ENCODE measurements at places on chromosomes 3 and 15. TPM values are rescaled to one million over a fixed set of nuclear protein-coding genes. Genes with fewer than 3 reads are reported as not detected.

GRCh38 chr3:18556001-18556408 lies 130.9 kb upstream of the SATB1 start:
- H3K4me3 ChIP-seq = no peak overlapping the region
- no peaks in the 10 kb centered on the region for H3K27me3 ChIP-seq
- no peak for DNase-seq
- H3K27ac ChIP-seq = no peak overlapping the region
- no peaks in the 10 kb centered on the region for H3K4me1 ChIP-seq
- H3K36me3 ChIP-seq = no peaks in the 10 kb centered on the region

DNA sequence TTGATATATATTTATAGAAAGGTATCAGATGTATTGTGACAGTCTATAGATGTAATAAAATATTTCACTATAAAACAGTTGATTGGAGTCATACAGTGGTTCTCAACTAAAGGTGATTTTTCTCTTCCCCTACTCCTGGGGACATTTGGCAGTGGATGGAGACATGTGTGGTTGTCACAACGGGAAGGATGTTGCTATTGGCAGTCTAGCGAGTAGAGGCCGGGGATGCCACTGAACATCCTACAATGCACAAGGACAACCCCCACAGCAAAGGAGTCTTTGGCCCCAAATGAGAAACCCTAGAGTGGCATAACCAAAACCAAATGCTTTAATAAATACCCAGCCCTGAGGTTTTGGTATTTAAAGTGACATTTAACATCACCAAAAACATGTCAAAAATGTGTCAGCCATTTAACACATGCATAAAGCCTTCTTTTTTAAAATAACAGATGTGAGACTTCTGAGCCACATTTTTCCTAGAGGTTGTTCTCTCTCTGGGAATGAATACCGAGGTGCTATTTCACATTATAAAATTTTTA lies 367.5 kb downstream of the PTPRG start:
- no peak for DNase-seq
- H3K36me3 ChIP-seq = no peaks in the 10 kb centered on the region
- no peak overlapping the region for H3K4me3 ChIP-seq

- peaks cover 13% of the 10 kb centered on the region for H3K36me3 ChIP-seq
- no peak for DNase-seq
- H3K27me3 ChIP-seq = no peaks in the 10 kb centered on the region
- no peak overlapping the region for H3K4me3 ChIP-seq
Observed at GRCh38 chr3:31699309-31699953, 166.7 kb downstream of the STT3B start.

BNC1 gene
- total RNA-seq = 0.38 TPM

FBLN2 gene
- total RNA-seq = 43.4 TPM

DNA sequence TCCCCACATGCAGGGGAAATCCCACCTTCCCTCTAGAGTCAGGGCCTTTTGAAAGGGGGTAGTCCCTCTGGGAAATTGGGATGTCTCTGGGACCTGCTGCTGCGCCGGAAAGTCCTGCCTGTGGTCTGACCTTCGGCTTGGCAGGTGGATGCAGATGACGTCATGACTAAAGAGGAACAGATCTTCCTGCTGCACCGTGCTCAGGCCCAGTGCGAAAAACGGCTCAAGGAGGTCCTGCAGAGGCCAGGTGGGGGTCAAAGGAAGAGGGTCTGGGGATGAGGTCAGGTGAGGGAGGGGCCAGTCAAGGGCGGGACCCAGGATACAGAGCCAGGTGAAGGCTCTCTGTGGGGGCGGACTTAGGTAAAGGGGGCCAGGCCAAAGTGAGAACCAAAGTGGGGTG lies 16.2 kb downstream of the PTH1R start:
- peaks cover 6% of the 10 kb centered on the region for H3K36me3 ChIP-seq
- no peak for DNase-seq
- peak overlapping the region; percentile 48 for H3K27ac ChIP-seq
- peaks cover 3% of the 10 kb centered on the region for H3K4me1 ChIP-seq
- no peak overlapping the region for H3K4me3 ChIP-seq

IL17RB gene
- total RNA-seq = 27.7 TPM

PLIN1 gene
- total RNA-seq = 2.1 TPM

GABRG3 gene
- not detected for total RNA-seq

DNA sequence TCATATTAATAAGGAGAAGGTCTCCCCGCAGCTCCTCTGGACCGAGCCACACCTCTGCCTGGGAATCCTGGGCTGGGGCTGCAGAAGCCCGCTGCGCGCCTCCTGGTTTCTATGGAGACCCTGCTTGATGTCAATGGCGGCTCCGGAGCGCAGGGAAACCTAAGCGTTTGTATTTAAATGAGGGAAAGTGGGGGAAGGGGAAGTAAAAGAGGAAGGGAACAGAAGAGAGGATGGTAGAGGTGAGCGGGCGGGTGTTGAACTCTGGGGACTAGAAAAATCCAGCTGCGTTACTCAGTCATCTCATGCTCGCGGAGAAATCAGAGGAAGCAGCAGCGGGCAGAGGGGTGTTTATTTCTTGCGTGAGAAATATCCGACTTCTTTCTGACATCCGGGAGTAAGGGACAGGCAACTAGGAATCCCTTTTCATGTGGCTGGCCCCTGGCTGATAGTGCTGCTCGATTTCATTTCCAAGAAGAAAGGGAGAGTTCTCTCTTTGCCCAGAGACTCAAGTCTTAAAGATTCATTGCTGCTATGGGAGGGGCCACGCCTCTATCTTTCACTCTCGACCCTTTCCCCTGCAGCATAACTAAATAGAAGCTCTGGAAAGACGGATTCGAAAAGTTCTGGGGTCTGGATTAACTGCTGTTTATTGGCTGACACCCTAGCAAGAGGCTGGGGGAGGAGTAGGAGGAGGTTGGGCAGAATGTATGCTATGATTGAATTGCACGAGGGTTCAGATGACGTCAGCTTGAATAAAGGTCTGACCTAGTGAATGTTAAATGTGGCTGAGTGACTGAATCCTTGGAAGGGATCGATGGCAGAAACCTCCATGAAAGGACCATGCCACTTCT lies 110.5 kb upstream of the GAP43 start:
- no peak overlapping the region for H3K27ac ChIP-seq
- no peaks in the 10 kb centered on the region for H3K36me3 ChIP-seq
- H3K4me3 ChIP-seq = peak overlapping the region; percentile 65
- H3K4me1 ChIP-seq = no peaks in the 10 kb centered on the region
- H3K27me3 ChIP-seq = no peaks in the 10 kb centered on the region

DNA sequence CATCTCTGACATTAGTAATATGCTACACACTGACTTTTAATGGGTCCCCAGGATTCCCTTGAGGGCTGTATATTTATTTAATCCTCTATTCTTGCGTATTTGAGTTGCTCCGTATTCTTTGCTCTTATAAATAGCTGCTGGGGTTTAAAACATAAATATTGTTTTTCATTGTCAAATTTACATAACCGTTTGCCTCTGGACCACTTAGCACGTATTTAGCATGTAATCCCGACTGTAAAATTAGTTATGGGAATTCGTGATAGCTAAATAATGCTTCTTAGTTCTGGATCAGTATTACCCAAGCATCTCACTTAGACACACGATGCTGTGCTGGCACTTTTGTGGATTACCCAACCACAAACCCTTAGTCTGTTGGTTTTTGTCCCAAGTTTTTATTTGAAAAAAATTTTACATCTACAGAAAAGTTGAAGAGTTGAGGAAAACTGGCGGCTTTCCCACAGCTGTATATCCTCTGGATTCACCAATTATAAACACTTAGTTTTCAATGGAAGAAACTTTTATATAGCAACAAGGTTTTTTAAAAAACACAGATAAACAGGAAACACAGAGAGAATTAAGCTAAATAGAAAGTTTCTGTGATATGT lies 296.8 kb upstream of the TPM1 start:
- no peaks in the 10 kb centered on the region for H3K27me3 ChIP-seq
- peaks cover 3% of the 10 kb centered on the region for H3K36me3 ChIP-seq
- H3K27ac ChIP-seq = no peak overlapping the region
- no peak overlapping the region for H3K4me3 ChIP-seq

DNA sequence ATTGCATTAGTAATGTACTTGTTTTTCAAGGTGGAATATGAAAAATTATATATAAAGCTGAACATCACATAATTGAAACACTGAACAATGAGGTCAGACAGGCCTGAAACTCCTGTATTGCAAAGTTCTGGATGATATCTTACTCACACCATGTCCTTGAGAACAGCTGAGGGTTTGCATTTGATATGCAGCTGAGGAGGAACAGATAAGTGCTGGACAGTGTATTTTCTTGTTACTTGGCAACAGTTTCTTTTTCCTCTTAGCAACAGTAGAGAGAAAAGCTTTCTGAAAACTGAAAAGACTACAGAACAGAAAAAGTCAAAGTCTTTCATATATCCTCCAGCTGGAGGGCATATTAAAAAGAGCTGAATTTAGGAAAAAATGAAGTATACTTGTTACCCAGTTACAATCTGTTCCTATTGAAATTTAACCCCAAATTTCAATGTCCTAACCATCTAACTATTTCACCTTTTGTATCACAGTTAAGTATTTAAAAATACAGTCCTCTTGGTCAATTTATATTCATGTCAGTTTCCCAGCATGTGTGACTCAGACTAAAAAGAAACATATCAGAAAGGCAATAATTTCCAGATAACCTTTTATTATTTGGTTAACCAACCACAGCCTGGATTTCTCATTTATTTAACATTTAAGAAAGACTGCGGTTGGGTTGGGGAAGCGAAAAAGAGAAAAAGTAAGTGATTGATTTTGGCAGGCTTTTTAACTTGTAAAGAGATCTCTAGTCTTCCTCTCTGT lies 733.0 kb upstream of the DPPA4 start:
- no peak for DNase-seq
- H3K27me3 ChIP-seq = no peaks in the 10 kb centered on the region
- no peak overlapping the region for H3K27ac ChIP-seq

DNA sequence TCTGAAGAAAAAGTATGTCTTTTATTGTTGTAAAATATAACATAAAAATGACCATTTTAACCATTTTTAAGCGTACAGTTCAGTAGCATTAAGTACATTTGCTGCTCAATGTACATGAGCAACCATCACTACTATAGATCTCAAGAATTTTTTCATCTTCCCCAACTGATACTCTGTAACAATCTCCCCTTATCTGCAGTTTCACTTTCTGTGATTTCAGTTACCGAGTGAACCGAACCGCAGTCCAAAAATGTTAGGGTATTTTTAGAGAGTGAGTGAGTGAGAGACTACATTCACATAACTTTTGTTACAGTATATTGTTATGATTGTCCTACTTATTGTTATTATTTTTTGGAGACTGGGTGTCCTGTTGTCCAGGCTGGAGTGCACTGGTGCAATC lies 9.0 kb upstream of the SLC25A26 start:
- H3K4me3 ChIP-seq = no peak overlapping the region
- no peaks in the 10 kb centered on the region for H3K4me1 ChIP-seq

P2RY1 gene
- 2.2 TPM for total RNA-seq

CD200 gene
- total RNA-seq = 16.8 TPM

FGF12 gene
- total RNA-seq = 1.8 TPM

DNA sequence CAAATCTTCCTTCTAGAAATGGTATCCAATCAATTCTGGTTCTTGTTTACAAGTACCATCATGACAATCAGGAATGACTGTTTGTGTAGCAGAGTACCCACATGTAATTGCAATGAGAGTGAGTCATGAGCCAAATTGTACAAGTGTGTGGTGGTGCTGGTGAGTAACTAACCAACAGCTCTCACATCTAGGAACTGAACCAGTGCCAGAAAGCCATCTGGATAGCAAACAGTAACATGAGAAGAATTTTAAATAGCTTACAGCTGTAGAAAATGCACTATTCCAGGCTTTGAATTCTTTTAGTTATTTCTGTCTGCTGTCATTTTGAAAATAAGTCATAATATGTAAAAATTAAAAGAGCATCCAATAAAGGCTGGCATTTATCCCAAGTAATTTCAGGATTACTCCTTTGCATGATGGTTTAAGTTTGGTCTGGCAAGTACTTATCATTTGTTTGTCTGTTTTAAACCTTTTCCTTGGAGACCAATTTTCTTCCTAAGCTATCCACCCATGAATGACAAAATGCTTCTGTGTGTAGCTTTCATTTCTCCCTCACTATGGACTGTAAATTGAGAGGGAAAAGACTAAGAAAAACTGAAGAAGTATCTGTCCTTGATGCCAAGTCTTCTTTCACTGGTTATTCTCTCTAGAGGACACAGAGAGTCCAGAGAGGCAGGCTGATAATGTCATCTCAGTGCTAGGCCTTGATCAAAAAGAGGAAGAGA lies 60.0 kb downstream of the PIK3CB start:
- DNase-seq = peak; percentile 18
- peaks cover 13% of the 10 kb centered on the region for H3K4me1 ChIP-seq
- H3K27me3 ChIP-seq = no peaks in the 10 kb centered on the region
- peak overlapping the region; percentile 6 for H3K27ac ChIP-seq

GRCh38 chr15:29289173-29289572 lies 19.6 kb upstream of the NSMCE3 start:
- H3K4me1 ChIP-seq = no peaks in the 10 kb centered on the region
- H3K27me3 ChIP-seq = no peaks in the 10 kb centered on the region
- H3K36me3 ChIP-seq = no peaks in the 10 kb centered on the region
- no peak overlapping the region for H3K27ac ChIP-seq

DNA sequence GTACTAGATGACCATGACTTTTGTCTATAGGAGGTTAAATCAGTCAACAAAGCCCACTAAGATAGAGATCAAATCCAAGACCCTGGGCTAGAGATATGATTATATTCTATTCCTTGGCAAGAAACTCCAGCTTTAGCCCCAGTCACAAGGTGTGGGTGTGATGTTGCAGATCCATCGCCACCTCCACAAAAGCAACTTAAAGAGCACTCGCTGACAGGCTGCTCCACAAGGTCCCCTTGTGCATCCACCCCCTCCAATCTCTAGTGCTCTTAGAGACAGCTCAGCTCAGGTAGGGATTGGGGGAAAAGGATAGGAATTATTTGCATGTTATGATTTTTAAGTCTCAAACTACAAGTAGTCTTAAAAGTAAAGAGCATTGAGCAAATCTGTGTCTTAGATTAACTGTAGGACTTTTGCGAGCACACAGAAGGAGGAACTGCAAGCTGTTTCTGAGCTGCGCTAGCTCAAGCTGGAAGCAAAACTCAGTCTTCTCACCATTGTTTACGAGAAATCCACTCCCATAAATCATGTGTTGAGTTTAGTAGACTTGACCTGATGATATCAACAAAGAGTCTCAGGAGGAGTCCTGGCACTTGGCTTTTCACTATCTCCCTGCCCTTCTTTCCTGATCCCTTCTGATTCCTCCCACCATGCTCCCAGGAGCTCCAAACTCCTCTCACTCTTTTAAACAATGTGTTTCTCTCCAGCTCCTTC lies 177.6 kb downstream of the STAC start:
- no peak overlapping the region for H3K27ac ChIP-seq
- H3K36me3 ChIP-seq = no peaks in the 10 kb centered on the region
- no peak for DNase-seq
- H3K27me3 ChIP-seq = no peaks in the 10 kb centered on the region

DNA sequence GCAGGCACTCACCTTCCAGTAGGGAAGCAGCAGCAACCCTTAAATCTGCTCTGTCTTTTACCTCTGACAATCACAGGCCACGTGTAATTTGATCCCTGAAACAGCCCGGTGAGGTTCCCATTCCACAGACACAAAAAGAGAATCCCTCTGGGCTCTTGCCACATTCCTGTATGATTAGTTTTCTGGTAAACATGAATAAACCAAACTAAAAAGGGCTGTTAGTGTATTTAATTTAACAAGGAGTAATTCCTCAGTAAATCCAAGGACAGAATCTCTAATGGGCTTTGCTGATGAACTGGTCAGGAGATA lies 186.9 kb downstream of the FAM43A start:
- H3K4me1 ChIP-seq = peaks cover 4% of the 10 kb centered on the region
- no peak overlapping the region for H3K27ac ChIP-seq
- H3K36me3 ChIP-seq = no peaks in the 10 kb centered on the region
- DNase-seq = no peak
- H3K27me3 ChIP-seq = no peaks in the 10 kb centered on the region
